GM13976 (cell line): ENCODE measurements at places on chromosomes 16 and 17.

- DNase-seq: no peak
These were observed 108.7 kb downstream of the SMG6 start for GRCh38 chr17:2194889-2195335.

- no peak for DNase-seq
These were observed 6.2 kb upstream of the PRSS54 start for GRCh38 chr16:58301052-58301451.

DNA sequence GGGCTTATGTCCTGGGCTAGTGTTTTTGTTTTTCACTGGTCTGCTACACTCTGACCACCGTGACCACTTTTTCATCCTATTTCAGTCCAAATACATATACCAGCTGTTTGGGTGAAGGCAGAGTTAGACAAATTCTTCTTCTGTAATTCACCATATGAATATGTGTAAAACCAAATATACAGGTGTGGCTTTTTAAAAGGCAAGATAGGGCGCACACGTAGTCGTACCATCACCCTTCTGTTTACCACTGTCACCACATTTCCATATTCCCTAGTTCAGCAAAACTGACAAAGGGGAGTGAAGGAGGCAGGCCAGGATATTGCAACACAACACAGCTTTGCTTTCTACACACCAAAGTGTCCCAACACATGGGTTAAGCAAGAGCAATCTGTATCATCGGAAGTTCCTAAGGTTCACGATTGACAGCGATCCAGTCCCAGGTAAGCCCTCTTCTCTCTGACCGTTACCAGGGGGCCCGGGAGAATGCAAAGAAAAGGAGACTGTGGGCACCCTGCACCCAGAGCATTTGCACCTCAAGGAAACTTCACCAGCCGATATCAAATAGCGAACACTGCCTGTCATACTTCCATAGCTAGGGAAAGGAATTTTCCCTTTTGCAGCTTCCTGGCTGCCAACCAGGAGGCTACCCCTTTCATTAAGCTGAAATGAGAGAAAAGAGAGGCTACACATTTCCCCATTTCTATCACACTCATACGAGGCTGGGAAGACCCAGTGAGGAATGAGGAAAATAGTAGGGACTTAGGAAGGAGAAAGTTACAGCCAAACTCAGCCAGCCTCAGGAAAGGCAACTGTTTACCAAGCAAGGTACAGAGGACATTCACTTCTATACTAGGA, 23.1 kb downstream of the CREBBP start:
- no peak for DNase-seq

DNA sequence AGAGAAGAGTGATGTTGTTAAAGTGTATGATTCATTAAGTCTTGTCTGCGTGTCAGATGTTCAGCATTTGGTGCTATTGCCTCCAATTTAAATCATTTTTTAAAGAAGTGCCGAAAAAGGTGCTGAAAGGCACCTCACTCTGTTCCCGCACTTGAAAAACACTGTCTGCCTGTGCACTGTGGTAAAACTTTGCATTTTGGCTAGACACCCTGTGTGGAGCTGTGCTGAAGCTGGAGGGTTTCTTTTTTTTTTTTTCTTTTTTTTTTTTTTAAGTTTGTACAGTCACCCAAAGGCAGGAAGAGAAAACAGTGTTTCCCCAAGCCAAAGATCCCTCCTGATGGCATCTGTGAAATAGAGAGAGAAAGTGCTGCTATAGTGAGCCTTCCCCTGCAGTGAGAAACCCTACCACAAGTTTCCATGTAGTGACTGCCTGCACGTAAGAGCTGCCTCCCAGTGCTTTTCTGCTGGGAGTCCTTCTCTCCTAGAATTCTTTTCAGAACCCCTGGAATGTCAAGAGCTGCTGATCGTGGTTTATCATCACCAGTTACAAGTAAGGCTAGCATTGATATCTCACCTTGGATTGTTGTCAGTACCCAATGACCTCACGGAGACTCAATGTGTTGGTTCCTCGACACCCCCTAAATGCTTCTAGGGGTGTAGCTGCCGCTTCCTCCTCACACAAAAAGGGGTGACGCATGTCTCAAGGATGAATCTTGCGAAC, 116.0 kb upstream of the SOX9 start:
- DNase-seq: peak; percentile 27

GRCh38 chr16:57607676-57608461, 20.6 kb upstream of the ADGRG1 start:
- DNase-seq: no peak

GRCh38 chr16:66483689-66484452, 56.8 kb downstream of the BEAN1 start:
- DNase-seq: peak; percentile 87

DNA sequence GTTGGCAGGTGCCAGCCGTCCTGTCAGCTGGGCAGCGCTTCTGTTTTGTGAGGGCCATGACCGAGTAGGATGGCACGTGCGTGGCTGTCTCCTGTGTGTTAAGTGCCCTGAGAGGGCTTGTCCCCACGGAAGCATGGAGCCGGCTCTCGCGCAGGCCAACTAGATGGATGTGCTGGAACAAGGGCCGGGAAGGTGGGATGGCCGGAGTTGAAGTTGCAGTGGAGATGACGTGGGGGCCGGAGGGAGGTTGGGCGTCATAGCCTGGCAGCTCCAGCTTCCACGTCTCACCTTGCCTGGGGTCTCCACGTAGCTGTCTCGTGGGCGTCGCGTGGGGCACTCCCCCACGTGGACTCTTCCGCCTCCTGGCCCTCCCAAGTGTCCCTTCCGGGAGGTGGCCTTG, 27.7 kb downstream of the TBCD start:
- DNase-seq: no peak

DNA sequence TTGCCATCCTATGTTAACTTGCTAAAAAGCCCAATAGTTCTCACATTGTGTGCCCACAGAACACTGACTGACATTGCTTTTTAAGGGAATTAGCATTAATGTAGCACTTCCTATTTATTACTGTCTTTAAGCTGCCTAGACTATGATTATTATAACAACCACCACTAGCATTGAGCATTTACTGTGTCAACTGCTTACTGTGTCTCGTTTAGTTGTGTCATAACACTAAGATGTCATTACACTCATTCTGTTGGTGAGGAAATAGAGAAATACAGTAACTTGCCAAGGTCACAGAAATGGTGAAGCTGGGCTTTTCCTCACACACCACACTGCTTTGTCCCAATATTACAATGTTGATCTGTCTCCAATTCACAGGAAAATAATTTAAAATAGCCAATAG, 30.2 kb downstream of the TRIM25 start:
- DNase-seq: no peak

DNA sequence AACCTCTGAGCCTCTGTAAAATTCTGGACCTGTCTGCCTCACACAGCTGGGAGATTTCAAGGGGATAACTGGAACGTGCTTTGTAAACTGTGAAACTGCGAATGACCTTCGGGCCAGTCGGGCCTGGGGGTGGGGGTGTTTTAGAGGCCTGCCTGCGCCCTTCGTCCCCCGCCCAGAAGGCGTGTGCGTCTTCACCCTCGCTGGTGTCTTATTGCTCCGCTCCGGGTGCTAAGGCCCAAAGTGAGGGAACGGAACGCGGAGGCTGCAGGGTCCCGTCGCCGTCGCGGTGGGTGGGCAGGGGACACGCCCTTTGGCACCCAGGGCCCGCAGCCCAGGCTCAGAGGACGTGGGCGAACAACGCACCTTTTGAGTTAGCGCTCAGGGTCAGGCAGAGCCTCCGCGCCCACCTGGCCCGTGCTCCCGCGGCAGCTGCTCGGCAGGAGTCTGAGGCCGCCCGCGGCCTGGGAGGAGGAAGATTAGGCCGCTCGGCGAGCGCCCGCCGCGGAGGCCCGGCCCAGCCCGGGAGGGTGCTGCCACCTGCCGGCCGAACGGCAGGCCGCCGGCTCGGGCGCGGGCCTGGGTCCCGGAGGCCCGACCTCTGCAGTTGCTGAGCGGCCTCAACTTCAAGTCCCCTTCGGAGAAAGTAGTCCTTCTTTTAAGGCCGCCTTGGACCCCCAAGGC, 29.7 kb downstream of the DCAKD start:
- DNase-seq: peak; percentile 93

GRCh38 chr17:50966163-50966666, 100.1 kb upstream of the TOB1 start:
- no peak for DNase-seq

GRCh38 chr16:24070851-24071250, 185.3 kb upstream of the CACNG3 start:
- DNase-seq: peak; percentile 64

DNA sequence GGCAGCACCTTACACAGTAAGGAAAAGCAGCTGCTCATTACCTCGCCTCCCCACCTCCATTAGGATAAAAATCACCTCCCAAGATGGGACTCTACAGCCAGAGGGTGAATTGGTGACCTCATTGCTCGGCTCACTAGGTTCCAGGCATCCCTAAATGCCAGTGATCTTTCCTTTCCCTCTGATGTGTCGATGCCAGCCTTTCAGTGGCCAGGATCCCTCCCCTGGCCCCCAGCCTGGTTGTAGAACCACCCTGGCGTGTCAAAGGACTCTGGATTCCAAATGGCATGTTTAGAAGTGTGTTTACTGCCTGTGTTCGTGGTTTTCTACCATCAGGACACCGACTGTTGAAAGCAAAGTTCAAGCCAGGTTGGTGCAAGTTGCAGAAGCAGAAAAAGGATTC, 72.1 kb upstream of the LYRM9 start:
- DNase-seq: no peak

DNA sequence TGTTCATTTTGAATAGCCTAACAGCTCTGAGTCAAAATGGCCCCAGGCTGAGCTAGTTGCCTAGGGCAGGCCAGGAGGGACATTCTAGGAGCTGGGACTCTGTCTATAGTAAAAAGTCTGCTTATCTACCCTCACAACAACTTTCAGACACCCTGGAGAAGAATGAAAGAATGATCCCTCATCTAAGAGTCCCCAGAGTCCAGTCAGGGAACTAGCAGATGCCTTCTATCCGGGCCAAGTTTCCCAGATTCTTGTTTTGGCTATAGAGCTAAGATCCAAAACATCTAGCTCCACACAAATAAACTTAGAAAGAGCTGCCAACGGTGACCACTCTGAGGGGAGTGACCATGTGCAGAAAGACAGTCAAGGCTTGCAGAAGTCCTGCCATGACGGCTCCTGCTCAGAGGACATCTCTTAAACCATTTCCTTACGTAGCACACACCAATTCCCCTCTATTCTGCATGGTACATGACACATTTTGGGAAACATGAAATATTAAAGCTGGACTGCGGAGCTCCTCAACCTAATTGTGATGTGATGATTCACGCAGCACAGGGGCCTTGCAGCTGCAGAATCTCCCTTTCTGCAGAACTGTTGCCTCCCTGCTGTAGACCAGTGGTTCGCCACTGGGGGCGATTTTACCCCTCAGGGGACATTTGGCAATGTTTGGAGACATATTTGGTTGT, 24.2 kb downstream of the FAM20A start:
- no peak for DNase-seq

DNA sequence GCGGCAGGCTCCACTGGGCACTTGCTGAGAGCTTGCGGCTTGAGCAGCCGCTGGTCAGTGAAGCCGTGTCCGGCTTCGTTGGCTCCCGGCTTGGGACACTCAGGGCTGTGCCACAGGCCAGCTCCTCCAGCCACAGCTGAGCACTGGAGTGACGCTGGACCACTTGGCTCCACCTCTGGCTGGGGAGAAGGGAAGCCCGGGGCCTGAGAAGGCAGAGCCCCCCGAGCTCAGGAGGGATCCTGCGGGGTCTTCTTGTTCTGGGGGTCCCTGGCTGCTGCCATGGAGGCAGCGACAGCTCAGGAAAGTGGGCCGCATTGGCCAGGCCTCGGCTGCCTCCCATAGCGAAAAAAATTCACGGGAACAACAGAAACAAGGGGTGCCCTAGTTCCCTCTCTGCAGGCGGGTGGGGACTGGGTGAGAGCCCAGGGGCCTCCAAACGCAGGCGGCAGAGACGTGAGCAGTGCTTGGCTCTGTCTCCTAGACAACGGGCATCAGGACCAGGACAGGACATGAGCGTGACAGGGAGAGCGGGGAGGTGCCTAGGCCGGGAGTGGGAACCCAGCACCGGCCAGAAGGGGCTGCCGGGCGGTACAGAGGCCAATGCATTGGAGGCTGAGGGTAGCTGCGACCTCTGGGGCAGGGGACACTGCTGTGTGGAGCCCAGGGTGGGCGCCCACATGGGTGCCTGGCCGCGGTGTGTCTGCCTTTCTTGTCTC, 37.7 kb downstream of the SLC7A5 start:
- DNase-seq: no peak

DNA sequence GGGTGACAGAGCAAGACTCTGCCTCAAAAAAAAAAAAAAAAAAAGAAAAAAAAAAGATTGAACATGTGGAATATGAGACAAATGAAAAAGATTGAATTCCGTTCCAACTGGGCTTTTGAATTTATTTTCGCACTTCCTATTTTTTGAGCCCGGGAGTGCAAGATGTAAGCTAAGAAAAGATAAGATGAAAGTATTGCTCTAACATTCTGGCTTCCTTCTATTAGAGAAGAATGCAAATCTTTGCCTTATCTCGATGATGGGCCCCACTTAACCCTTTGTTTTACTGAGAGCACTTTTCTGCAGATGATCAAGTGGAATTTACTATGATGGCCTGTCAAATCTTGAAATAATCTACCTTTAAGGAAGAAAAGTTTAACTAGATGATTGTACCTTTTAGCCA, 96.3 kb downstream of the WWOX start:
- no peak for DNase-seq

DNA sequence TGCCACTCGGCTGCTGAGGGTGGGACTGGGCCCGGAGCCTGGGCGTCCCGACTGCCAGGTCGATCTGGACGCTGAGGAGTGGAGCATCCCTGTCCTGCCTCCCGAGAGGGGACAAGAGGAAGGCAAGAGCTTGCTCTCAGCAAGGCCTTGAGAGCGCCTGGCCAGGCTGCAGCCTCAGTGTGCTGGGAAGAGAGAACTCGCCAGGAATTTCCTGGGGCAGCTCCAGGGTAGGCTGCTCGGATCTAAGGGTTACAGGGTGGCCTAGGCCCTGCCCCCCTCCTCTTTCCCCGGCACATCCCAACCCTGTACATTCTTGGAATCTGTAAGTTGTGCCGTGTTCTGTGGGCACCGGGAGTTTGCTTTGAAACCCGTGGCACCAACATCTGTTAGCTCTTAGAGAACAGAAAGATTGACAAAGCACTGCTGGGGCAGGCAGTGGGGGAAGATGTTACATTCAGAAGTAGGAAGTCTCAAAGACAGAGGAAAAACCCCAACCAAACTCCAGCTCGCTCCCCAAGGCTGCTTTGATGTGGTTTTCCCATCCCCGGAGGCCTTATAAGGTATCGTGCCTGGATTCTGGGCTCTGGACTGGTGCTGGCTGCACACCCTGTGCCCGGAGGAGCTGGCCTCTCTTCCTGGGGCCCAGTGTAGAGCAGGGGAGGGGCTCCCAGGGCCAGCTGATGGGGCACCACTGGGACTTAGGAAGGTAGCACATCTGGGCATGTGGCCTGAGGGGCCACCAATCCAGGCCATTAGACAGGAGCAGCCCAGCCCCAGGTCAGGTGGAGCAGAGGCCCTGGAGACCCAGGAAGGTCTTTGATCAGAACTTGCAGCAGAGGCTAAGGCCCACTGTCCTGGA, 55.2 kb downstream of the NKD1 start:
- DNase-seq: no peak

DNA sequence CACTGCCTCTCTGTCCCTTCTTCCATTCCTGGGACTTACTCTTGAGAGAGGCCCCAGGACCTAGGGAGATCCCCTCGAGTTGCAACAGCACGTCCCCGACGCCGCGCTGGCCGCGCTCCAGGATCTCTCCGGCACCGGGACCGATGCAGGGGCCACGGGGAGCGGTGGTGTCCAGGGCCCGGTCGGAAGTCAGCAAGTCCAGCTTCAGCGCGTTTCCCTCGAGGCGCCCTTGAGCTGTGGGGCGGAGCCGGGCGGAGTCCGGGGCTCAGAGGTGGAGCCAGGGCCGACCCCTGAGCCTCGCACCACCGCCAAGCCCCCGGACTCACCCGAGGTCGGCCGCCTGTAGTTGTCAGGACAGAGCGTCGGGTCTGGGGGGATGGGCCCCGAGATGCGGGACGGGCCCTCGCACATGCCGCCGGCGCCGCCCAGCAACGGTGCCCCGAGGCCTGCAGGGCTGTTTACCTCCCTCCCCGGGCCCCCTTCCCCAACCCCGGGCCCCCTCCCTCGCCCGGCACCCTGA, 458 bp downstream of the ENKD1 start:
- no peak for DNase-seq
